8988T (cell line): ENCODE measurements at places on chromosomes 6 and 20.
A peak's percentile ranks its signal among the peaks of the same experiment; 100 is the strongest.

GRCh38 chr6:44010411-44011349 lies 116.6 kb downstream of the MRPL14 start:
- peak; percentile 72 for DNase-seq

DNA sequence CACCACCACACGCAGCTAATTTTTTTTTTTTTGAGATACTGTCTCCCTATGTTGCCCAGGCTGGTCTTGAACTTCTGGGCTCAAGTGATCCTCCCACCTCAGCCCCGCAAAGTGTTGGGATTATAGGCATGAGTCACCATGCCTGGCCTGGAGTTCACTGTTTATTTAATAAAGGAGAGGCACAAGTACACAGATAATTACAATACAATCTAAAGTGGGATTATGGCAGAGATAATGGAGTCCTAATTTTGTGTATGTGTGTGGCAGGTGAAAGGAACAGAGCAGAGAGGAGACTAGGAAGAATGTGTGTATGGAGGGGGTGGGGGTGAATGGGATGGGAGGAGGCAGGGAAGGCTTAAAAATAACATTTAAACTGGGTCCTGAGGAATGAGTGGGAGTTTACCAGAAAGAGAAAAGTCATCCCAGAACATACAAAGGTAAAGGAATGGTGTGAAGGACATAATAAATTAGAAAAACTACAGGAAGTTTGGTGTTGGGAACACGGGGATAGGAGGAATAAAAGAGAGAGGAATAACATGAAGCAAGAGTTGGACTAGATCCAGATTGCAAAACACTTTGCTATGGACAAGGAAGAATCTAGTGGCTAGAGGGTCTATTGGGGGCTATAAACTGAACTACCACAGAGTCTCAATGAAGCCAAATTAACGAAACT lies 4.4 kb downstream of the NCOA5 start:
- no peak for DNase-seq

DNA sequence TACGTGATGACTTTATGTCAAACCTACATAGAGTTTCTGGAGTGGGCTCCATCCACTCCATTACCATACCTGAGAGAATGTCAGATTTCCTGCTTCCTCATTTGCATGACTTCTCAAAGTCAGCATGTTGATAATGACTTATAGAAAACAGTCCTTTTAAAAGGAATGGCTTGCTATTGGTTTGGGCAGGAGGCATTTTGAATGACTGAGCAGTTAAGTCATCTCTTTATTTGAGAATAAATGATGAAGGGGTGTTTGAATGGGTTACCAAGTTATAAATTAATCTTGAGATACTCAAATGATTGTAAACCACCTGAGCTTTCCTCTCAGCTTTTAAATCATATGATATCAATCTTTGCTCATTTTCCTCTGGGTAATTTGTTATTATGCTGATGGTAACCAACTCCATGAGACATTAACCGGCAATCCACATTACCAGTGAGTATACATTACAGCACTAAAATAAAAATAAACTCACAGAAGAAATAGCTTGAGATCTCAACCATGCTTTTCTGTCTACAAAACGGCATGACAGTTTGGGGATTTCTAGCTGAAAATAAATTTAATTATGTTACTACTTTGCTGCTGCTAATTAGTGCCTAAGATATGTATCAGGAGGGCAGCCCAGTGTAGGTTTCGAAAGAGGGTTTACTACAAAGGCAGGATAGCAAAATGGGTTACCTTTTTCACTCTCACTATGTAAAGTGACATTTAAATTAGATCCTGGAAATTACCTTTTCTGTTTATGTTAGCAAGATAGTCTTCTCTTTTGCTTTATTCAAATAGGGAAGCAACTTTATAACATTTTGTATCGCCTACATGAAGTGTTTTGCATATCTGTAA lies 78.8 kb downstream of the RPS12 start:
- DNase-seq: no peak

DNA sequence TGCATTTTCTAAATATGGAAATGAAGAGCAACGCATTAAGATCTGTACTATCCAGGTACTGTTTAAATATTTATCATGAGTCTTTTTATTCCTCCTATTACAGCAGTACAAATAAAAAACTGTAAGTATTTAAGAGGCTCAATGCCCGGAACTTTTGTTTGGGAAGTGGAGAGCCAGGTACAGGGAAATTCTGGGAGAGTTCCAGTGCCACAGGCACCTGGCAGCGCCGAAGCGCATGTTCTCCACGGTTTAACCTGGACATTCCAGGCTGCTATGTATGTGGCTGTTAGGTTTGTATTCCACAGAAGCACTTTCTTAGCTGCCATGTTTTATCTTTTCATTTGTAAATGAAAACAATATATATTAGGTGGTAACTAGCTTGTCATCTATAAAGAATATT lies 81.7 kb downstream of the PREP start:
- DNase-seq: no peak

- DNase-seq: no peak
These were observed 395.3 kb upstream of the SULF2 start for GRCh38 chr20:48180618-48181017.

- peak; percentile 73 for DNase-seq
These were observed 8.9 kb downstream of the CCM2L start for GRCh38 chr20:32019156-32019510.

GRCh38 chr6:38345586-38345985 lies 294.1 kb downstream of the BTBD9 start:
- DNase-seq: no peak

- DNase-seq: no peak
These were observed 2.4 kb upstream of the PRR18 start for GRCh38 chr6:166310634-166311033.

DNA sequence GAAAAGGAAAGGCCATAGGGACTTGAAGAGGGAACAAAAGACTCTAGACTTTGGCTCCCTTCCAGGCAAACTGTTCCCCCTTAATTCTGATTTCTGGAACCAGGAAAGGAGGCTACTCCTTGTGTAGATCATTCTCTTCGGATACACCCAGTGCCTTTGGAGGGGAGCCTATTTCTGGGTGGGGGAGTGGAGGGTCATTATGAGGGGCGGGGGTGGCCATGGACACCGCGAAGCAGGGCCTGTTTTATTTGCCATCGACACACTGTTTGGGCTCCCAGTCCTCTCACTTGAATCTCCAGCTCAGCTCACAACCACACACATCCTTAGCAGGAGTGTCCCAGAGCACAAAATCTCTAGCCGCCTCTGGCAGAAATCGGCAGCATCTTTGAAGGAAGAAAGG lies 132.3 kb downstream of the PXDC1 start:
- no peak for DNase-seq

DNA sequence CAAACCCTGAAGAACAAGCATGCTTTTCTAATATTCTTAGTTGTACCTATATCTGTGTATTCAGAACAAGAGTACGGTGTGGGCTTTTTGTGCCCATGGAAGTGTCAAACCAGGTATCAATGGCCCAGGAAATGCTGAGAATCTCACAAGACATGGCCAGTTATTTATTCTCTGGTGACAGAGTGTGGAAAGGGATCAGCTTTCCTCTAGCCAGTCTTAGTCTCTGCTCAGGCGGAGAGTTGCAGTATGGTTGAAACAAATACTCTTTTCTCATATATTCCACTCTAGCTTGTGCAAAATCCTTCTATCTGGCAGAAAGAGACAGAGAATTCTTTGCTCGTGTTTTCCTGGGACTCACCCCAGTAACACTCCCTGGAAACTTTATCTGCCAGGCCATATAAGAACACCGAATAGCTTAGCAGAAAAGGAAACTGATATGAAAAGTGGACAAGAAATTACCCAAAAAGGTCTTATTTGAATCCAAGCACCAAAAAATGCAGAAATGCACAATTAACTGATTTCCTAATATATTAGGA lies 173.3 kb upstream of the RSPO3 start:
- DNase-seq: no peak

DNA sequence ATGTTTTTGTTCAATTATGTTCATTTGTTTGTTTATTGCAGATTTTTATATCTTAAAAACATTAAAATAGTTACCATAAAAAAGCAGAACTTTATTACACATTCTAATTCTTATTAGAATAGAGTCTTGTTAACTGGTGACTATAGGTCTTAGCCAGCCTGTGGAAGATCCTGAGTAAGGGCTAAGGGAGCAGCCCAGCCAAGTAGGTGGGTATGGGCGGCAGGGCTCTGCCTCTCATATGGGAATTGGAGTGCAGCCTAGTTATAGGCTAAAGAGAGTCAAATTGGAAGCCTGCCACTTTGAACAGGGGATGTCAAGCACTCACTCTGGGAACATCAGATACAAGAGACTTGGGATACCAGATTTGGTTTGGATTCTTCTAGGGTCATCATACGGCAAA lies 10.5 kb upstream of the HSF2 start:
- DNase-seq: no peak

DNA sequence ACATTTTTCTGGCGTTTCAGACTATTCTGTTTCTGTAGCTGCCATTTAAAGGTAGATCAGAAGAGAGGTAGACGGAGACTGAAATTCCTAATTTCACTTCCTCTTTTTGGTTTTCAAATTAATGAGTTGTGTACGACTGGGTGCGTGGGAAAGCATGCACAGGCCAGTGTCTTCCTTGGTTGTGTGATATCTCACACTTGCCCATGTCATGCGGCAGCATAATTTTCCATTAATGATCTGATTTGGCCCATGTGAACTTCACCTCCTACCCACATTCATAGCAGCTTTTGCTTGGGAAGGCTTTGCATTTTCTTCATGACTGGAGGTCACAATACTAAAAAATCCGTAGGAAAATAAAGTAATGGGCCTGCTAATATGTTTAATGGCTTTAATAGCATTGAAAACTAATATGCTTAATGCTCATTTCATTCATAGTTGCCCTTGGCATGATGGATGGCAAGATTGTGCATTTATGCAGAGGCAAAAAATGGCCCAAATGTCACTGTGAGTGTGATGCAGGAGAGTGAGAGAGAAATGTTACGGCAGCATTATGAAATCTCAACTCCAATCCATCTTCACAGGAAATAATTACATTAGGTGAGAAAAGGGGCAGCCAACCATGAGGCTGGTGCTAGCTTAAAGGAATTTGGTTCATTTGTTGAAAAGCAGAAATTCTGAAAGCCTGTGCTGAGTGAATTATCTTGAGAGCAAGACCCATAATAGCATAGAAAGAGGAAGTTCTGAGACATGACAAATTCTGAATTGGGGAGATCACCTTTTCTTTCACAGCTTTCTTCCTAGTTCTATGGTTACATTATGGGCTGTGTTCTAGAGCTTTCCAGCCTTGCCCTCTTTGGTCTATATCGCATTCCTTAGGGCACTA lies 69.0 kb upstream of the UST start:
- no peak for DNase-seq

- DNase-seq: no peak
These were observed 9.6 kb downstream of the CLDN20 start for GRCh38 chr6:155273431-155273830.

DNA sequence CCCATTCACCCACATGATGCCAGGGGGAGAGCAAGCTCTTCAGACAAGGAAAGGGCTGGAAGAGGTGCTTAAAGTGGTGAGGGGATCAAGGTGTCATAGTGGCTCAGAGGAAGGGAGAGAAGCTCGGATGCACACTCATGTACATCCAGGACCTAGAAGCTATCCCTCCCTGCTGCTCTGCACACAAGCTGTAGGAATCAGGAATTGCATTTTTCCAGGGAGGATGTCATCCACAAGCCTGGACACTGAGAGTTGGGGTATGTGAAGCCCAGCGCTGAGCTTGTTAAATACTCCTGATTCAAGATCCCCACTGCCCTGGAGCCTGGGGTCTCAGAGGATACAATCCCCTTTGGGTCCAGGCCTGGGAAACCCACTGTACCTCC lies 85.8 kb upstream of the CCDC167 start:
- no peak for DNase-seq
